Peyer's patch (tissue), 4 donors: ENCODE measurements at places on chromosomes 3 and 15.

GRCh38 chr15:60814062-60814461, 335.1 kb upstream of the ICE2 start:
- no peak for DNase-seq
- H3K4me3 ChIP-seq: no peak overlapping the region
- no peaks in the 10 kb centered on the region for H3K27me3 ChIP-seq
- no peak overlapping the region for H3K27ac ChIP-seq
- no peaks in the 10 kb centered on the region for H3K36me3 ChIP-seq

GRCh38 chr3:25826510-25826909, 36.6 kb downstream of the OXSM start:
- H3K4me1 ChIP-seq: no peaks in the 10 kb centered on the region
- no peak for DNase-seq
- H3K4me3 ChIP-seq: no peak overlapping the region
- no peaks in the 10 kb centered on the region for H3K36me3 ChIP-seq

DNA sequence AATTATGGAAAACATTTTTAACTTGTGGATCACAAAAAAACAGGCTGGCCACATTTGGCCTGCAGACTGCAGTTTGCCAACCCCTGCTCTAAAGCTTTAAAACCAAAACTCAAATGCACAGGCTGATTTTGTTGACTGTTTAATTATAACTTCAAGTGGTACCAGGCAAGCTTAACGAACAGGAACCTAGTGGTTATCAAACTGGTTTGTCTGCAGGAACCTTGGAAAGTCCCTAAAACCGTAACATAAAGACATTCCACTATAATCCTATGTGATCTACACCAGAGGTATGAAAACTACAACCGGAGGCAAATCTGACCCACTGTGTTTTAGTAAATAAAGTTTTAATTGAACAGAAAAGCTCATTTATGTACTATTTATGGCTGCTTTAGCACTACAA, 52.4 kb downstream of the TBL1XR1 start:
- H3K36me3 ChIP-seq: no peaks in the 10 kb centered on the region
- H3K27me3 ChIP-seq: no peaks in the 10 kb centered on the region
- H3K4me3 ChIP-seq: no peak overlapping the region
- no peaks in the 10 kb centered on the region for H3K4me1 ChIP-seq

DNA sequence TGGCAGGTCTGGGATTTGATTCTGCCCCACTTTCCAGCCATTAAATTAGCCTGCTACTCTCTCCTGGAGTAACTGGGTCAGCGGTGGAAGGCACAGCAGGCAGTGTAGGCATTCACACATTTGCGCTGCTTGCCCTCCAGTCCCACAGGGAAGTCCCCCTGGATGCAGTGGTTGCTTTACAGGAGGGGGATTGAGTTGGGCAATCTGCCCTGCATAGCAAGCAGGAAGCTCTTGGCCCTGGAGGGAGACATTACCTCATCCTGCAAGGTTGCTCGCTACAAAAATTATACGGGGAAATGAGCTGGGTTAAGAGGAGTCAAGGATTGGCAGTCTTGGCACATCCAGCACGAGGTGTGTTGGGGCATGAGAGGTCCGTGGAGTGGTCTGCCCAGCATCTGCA, 14.8 kb downstream of the MCM2 start:
- no peak overlapping the region for H3K27ac ChIP-seq
- no peak overlapping the region for H3K4me3 ChIP-seq
- no peak for DNase-seq
- no peaks in the 10 kb centered on the region for H3K27me3 ChIP-seq

GRCh38 chr3:119601154-119601553, 3.5 kb downstream of the PLA1A start:
- no peaks in the 10 kb centered on the region for H3K27me3 ChIP-seq
- no peaks in the 10 kb centered on the region for H3K4me1 ChIP-seq
